ENCODE measurements at places on chromosomes 1 and 21.

- no peak for DNase-seq
Observed at GRCh38 chr1:5751163-5751540, 241.1 kb downstream of the NPHP4 start.

DNA sequence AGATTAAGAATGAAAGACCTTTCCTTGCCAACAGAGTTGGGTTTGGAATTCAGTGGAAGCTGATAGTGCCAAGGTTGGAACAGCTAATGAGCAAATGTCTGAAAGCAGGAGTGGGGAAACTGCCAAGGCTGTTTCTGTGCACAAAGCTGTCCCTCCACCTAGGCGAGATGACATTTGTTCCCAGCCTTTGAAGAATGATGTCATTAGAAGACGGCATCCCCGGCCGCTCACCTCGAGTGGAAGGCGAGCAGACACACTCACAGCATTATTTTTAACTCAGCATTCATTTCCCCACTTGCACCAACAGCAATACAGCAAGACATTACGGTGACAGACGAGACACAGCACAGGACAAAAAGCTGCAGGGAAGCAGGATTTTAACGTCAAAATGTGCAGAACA is 463.9 kb downstream of the PCP4 start:
- DNase-seq, result no peak

- no peak for DNase-seq
Observed at GRCh38 chr1:211895126-211895759, 64.7 kb upstream of the LPGAT1 start.

GRCh38 chr1:208061118-208061517 is 150.2 kb upstream of the CD34 start:
- DNase-seq, result no peak

GRCh38 chr1:97050506-97050905 is 328.9 kb downstream of the PTBP2 start:
- no peak for DNase-seq

DNA sequence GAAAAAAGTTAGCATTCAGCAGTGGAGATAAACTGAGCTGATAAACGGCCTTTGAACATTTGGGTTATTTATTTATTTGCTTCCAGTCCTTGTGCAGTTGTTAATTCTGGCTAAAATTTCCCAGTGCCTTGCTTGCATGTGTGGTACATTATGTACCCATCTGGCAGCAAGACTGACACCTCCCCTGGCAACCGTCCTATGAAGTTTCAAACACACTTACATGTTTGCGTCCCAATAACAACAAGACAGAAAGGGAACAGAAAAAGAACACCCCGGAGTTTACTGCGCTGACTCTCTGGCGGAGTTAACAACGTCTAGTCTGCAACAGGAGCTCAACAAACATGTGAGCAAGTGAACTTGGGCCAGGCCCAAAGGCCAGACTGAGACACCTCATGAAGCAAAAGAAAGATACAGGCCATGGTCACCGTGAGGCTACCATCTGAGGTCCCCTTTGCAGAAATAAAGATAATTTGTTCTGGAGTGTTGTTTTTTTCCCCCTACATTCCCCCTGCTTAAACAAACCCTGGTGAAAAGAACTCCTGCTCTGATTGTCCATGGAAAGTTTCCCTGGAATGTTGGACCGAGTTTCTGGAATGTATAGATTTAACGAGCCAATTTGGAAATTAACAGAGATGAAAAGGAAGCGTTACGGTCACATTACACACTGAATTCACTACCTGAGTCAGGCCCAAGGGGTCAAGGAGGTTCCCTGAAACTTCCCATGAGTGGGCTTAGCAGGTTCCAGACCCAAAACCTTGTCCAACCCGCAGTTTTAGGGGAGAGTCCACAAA is 33.4 kb downstream of the TRABD2B start:
- DNase-seq, result no peak

- peak; percentile 34 for DNase-seq
Observed at GRCh38 chr1:230426246-230427093, at the start of gene PGBD5. TSS of gene PGBD5 (minus strand) at chr1:230426332. CDS start at chr1:230425928, 404 bp downstream.

GRCh38 chr1:151909167-151910149 is at the start of gene THEM4:
TSS of gene THEM4 (minus strand) at chr1:151909511. CDS start at chr1:151909458, 53 bp downstream.
- peak; percentile 97 for DNase-seq

- no peak for DNase-seq
Observed at GRCh38 chr1:95073446-95073845, 695 bp upstream of the ALG14 start.

Measured in stimulated activated naive CD4-positive, alpha-beta T cell treated with Interleukin-2 at 50 U/mL for 16 hours (primary cell).